ENCODE measurements at places on chromosomes 1 and 21.

DNA sequence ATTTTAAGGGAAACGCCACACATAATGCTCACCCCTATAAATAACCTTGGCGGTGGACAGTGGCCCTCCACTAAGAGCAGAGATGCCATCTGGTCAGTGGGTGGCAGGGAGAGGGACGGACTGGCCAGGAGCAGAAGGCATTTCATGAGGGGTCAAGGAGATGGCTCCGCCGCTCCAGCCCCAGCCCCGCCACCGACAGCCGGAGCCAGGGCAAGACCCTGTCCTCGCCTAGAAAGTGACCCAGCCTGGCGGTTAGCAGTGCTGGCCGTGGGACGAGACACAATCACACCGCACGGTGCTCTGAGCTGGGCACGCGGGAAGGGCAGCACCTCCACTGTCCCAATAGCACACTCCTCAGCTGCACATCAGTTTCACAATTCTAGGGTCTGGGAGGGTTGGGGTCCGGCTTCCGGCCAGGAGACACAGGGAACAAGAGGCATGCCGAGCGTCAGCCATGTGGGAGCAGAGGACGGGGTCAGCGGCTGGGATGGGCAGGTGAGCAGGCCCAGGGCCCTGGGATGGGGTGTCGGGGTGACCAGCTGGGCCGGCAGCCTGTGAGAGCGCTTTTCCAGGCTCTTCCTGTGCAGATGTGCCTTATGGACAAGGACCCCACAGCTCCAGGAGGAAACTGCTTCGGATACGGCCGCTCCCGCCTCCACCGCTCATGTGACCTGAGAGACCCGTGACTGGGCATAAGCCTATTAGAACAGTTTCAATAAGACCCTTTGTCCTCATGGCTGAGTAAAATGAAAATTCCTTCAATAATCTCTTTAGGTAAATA is 5.7 kb downstream of the SLC19A1 start:
- DNase-seq, result no peak

DNA sequence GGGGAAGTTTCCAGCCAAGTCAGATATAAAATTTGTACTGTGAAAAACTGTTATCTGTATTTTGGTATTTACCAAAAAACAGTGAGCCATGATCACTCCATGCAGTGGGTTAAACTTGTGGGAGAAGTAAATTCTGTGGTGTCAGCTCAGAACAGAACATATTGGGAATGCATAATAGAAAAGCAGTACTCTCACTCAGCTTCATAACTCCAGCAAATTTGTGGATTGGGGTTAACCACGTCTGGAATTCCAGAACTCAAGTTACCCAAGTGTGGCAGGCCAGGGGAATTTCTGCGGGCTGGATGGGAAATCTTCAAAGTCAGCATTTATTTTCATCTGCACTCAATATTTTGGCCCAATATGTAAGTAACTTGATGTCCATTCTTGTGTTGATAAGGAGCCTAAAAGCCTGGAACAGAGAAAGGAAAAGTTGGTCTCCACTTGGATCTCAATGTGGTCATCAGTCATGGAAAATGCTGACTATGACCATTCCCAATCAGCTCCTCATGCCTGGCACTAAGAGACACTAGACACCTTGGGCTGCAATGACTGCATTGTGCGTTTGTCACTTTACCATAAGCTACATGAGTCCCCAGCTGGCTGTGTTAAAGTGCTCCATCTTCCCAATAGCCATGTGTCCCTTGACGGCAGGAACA is 39.1 kb upstream of the ENAH start:
- DNase-seq, result peak; percentile 95

DNA sequence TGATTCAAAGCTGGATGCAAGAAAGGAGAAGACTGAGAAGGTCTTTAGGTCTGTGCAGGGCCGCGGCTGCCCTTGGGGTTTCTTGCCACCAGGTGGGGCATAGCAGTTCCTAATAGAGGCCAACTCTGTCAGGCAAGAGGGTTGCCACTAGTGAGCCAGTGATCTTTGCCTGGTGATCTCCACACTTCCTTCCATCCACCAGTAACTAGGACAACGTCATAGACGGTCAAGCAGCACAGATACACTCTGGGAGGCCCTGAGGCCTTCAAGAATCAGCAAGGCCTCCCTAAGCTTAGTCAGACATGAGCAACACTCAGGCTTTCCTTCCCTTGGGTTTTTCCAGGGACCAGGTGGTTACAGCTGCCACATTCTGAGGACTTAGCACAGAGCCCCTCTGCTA is 32.9 kb upstream of the ATP2B4 start:
- DNase-seq, result peak; percentile 28

- DNase-seq, result no peak
Measured at GRCh38 chr1:206962272-206962671, 8.0 kb downstream of the FCAMR start.

GRCh38 chr1:170149241-170149640 is 3.5 kb downstream of the NTMT2 start:
- DNase-seq, result peak; percentile 43

DNA sequence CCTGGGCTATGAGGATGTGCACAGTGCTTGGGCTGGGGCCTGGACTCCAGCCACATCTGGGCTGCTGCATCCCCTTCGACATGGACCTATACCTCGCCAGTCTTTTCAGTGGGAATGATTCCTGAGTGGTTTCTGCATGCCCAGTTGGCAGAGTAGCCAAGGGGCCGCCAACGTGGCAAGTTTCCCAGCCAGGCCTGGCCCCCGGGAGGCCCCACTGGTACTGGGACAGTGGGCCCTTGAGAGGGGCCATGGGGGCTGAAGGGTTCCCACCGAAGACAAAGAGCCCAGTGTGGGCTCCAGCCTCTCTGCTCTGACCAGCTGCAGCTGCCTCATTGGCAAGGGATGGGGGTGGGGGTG is 15.4 kb downstream of the RAP1GAP start:
- no peak for DNase-seq

GRCh38 chr1:99788896-99789295 is 22.5 kb upstream of the FRRS1 start:
- DNase-seq, result no peak

GRCh38 chr21:35045542-35046262 is 3.4 kb downstream of the RUNX1 start:
- DNase-seq, result no peak

- no peak for DNase-seq
Measured at GRCh38 chr1:88647749-88648415, 36.2 kb upstream of the PKN2 start.

GRCh38 chr1:99784809-99785255 is 18.4 kb upstream of the FRRS1 start:
- DNase-seq, result no peak

DNA sequence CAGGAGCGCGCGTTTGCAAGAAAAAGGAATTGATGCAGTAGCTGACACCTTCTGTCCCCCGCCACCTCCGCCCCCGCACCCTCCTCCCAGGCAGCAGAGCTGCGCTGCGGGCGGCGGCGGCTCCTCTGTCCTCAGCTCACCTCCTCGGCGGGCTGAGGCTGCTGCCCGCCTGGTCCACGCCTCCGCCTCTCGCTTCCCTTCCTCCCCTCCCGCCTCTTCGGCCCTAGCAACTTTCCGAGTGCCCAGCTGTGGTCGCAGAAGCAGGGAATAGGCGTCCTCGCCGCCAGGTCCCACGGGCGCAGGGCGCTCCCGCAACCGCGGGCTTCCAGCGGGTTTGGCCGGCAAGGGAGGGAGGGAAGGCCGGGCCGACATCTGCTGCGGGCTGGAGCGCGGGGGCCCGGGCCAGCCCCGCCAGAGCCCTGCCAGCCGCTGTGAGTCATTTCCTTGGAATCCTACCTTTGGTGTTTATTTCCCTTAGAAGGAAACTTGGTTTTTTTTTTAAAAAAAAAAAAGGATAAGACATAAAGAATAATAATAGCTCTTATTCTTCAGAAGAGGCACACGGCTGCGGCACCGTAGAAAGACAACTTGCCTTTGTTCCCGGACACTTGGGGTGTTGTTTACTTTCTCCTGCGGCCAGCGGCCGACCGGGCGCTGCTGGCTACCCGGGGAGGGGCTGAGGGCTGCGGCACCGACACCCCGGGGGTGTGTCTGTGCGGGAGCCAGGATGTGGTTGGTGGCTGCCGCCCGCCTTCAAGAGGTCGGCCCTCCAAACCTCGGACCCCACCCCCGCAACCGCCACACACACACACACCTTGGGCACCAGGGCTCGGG is 1.1 kb downstream of the SERTAD4 start:
- DNase-seq, result peak; percentile 66

GRCh38 chr1:208807446-208808127 is 563.4 kb upstream of the PLXNA2 start:
- DNase-seq, result peak; percentile 34

- no peak for DNase-seq
Measured at GRCh38 chr1:75273110-75273509, 138.9 kb downstream of the LHX8 start.

GRCh38 chr1:27071049-27071416 is 58.4 kb upstream of the TENT5B start:
- peak; percentile 8 for DNase-seq

DNA sequence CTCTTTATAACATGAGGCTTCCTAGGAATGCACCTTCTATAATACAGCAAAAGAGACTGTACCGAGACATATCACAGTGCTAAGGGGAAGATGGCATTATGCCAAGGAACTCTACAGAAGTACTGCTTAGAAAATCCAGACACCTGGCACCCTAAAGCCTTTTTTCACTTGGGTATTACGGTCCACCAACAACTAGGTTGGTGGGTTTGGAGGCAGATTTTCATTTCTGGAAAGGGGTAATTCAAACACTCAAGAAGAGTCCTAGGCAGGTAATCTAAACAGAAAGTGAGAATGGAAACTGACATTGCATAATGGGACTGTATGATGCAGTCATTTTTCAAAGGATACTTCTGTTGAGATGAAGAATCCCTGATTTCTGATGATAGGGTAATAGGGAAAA is 19.6 kb downstream of the SCMH1 start:
- DNase-seq, result no peak

GRCh38 chr1:209899948-209900347 is 38.1 kb upstream of the SYT14 start:
- no peak for DNase-seq
